ENCODE measurements at places on chromosomes 7 and 10.
A peak's percentile ranks its signal among the peaks of the same experiment; 100 is the strongest.

- no peak for DNase-seq
Observed at GRCh38 chr10:116185199-116185867, 87.7 kb downstream of the GFRA1 start.

GRCh38 chr10:20343036-20343435, 526.8 kb downstream of the PLXDC2 start:
- DNase-seq: no peak

DNA sequence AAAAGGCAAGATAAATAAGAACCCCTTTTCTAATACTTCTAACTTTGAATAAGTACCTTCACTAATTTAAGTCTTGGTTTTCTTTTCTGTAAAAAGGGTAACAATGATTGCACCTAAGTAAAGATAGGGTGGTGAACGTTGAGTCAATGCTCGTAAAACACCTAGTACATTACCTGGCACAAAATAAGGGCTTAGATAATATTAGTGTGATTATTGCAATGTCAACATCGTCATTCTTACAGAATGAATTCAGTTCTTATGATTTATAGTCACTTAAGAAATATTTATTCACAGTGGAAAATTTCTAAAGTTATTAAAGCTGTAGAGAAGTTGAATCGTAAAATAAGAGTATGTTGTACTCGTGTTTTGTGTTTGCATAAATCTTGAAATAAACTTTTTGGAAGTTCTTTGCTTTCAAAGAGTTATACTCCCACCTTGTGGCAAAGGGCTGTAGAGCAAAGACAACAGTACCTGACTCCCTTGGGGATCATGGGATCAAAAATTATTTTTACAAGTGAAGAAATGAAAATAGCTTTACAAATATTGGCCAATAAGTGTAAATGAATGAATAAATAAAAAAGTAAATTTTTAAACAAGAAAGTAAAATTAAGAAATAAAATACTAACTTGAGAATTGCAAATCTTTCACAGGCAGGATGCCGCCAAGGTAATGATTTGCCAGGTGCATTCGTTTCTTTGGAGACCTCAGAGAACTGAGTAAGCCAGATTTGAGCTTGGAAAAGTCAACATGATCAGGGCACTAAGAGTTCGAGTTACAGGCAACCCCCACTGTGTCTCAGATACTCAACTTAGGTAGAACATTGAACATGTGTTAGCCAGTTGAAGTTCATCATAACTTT, 285.8 kb upstream of the CACNA2D1 start:
- peak; percentile 23 for DNase-seq

GRCh38 chr7:8434290-8435002, 1.0 kb downstream of the NXPH1 start:
- peak; percentile 22 for DNase-seq

DNA sequence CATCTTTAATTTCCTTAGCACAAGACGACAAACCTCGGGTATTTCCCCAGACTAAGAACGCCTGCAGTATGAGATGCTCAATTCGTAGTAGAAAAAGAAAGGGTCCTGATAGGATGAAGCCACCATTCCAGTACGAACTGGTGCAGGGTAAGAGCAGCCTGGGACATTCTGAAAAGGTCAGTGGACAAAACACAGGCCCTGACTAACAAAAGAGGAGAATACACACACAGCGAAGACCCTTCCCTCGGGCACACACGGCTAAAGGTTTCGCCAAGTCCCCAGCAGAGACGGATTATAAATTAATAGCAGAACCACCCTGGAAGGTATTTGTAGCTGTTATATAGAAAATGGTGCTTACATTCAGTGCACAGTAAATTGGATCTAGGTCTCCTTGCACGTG, 137.6 kb downstream of the SKIDA1 start:
- no peak for DNase-seq

- no peak for DNase-seq
Observed at GRCh38 chr10:15236340-15236739, 67.8 kb upstream of the NMT2 start.

DNA sequence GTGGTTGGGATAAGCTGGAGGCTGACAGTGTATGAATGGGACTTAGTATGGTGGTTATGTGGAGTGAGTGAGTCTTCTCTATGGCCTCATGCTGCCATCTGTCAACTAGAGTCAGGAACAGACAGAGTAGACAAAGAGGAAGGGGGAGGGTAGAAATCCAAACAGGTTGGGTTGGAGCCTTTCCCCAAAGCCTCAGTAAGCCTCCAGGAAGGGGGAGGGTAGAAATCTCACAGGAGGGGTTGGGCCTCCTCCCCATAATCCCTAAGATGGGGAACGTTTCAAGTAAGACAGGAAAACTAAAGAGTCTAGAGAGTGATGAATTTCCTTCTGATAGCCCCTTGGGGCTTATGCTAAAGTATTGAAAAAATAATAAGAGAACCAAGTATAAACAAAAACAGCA, 2.0 kb upstream of the AKR1B15 start:
- DNase-seq: no peak

- DNase-seq: no peak
Observed at GRCh38 chr10:21634599-21635365, 100.8 kb downstream of the MLLT10 start.

DNA sequence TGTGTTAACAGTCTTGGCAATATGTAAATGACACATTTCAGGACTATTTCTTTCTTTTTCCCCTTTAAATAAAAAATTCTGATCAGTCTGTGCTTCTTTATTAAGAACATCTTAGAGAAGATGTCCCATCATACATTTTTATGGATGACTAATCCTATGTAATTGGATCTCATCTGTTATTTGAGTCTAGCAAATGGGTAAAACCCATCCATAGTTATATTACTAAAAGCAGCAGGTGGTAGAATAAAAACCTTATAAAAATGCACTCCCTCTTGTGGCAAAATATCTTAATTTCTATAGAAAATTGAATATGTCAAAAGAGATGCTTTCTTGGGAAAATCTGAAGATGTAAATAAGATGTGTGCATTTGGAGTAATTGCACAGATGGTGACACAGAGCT, 35.3 kb downstream of the TRRAP start:
- DNase-seq: no peak

DNA sequence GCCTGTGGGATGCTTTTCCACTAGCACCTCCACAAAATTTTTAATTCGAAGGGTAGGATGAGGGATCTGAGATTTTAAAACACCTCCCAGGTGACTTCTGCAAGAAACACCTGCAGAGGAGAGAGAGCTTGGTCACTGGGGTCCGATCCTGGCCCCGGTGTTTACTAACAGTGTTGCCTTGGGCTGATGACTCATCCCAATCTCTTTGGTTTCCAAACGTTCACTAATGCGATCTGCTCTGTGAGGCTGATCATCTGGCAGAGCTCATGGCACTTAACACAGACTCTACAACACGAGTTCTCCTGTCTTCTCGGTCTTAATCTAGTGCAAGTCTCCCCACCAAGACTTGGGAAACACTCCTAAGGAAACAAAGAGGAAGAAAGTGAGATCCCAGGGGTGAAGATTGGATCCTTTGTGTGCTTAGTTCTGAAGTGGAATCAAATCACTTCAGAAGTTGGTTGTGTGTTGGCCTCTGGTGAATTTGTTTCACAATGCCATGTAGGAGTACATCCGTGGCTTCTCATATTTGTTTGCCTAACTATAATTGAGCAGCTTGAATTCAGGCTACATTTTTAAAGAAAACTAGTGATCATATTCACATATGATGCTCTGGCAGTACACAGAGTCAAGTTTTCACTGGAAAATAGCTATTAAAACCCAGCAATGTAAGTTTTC, 407.9 kb downstream of the NRG3 start:
- peak; percentile 24 for DNase-seq

- no peak for DNase-seq
Observed at GRCh38 chr10:58041901-58042300, 225.8 kb downstream of the IPMK start.

- no peak for DNase-seq
Observed at GRCh38 chr10:128814024-128814423, 653.0 kb upstream of the MGMT start.

- no peak for DNase-seq
Observed at GRCh38 chr7:38506004-38506403, 125.2 kb downstream of the AMPH start.

DNA sequence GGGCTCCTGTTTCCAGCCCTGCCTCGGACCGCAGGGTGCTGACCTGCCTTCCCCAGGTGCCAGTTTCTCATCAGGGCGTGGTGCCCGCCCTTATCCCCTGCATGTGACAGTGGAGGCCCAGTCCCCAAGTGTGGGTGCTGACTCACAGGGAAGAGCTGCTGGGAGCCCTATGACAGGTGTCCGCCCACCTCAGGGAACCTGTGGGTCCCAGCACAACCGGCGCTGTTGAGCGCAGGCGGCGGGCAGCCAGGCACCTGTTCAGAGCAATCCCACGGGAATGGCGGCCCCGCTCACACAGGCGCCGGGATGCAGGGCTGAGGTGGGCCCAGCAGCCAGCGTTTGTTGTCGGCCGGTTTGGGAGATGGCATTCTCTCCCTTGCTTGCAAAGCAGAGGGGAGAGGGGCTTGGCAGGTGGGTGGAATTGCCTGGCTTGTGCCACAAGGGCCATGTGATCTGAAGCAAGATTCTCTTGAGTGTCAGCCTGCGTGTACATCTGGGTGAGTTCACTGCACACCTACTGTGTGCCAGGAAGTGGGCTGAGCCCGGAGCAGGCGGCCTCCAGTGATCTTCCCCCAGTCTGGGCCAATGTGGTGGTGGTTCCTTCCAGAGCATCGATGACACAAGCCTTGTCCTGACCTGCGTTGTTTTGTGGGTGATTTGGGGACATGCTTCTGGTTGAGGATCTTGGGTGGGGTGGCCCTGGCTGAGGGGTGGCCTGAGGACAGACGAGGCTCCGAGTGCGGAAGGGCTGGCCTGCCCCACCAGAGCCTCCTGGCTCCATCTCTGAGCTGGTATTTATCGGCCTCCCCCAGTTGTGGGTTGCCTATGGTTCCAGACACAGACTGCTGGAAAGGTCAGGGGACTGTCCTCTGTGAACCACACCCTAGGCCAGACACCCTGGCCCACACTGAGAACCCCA, 2.4 kb downstream of the PWWP2B start:
- no peak for DNase-seq

DNA sequence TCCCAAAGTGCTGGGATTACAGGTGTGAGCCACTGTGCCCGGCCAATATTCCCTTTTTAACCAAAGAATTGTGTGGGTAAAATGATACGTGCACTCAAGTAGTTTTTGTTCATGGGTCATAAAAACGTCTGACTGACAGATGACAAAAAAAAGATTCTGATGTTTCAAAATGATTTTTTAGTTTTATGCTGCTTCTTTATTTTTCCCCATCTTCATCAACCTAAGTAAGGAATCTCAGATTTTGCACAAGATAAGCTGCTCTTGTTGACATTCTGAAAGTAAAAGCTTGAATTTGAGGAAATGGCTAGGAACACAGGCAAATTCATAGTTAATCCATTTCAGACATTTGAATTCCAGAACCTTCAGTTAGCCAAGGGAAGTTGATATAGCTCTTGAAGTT, 526.1 kb upstream of the NRP1 start:
- no peak for DNase-seq

GRCh38 chr10:121708728-121709674, 110.8 kb upstream of the FGFR2 start:
- DNase-seq: no peak

DNA sequence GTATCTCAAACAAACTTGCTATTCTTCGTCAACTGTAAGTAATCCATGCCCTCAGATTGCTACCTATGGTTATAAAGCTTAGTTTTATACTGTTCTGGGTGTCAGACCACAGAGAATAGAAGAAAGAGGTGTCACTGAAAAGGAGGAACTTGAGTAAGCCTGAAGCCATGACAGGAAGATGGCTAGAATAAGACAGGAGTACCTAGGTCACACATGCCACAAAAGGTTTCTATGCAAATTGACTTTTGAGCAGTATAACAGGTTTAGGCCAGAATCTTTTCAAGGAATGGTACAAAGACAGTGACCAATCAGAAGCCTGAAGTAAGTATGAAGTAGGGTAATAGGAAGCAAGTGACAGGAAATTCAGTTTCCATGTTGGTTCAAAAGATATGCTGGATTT, 23.5 kb downstream of the FBXW4 start:
- DNase-seq: no peak

DNA sequence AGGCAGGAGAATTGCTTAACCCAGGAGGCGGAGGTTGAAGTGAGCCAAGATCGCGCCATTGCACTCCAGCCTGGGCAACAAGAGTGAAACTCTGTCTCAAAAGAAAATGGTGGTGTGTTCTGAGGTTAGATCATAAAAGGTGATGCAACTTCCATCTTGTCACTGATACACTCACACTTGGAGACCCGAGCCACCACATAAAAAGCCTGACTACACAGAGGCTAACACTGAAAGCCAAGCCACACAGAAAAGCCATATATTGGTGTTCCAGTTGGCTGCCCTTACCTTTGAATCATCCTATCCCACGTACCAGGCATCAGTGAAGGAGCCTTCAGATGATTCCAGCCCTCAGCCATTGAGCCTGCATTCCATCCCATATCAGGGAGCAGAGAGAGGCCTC, 4.0 kb downstream of the MORN4 start:
- DNase-seq: no peak

DNA sequence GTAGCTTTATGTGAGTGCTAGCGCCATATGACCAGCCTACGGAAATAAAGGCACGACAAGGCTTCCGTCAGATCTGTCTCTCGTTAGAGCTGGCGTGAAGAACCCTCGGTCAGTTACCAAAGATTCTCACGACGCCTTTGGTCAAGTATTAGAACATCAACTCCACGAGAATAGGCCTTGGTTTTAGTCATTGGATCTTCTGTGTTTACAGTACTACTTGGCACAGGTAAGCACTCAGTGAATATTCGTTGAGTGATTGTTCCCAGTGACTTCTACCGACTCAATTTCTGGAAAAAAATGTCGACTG, 316 bp downstream of the RBM48 start:
- DNase-seq: no peak

GRCh38 chr7:92904244-92905131, 68.1 kb upstream of the CDK6 start:
- DNase-seq: no peak

DNA sequence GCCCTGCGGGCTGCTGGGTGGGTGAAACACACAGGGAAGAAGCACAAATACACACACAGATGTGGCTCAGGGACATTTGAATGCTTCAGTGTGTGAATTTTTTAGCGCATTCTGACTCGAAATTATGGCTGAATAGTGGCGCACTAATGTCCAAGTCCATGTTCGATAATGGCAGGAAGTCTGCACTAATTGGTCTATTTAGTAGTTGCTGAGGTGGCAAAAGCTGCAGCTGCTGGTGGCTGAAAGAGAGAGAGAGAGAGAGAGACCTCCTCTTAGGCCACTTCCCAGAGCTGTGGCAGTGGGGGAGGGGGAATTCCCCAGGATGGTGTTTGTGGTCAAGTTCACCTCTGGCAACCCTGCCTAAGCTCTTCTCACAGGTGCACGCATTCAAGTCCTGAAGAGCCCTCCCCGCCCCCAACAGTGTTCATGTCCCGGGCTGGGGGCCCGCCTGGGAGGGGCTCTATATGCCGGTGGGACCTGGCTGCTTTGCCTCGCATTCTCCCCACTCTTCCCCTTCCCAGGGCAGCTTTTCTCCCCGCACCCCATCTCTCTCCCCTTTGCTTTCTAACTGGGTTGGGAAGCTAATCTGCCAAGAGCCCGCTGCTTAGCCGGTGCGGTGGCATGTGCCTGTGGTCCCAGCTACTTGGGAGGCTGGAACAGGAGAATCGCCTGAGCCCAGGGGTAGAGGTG, 6.0 kb upstream of the MNX1 start:
- no peak for DNase-seq
